Cerebellar nuclear complex (tissue), 1 donor: ENCODE measurements at places on chromosomes 11 and 22.

DNA sequence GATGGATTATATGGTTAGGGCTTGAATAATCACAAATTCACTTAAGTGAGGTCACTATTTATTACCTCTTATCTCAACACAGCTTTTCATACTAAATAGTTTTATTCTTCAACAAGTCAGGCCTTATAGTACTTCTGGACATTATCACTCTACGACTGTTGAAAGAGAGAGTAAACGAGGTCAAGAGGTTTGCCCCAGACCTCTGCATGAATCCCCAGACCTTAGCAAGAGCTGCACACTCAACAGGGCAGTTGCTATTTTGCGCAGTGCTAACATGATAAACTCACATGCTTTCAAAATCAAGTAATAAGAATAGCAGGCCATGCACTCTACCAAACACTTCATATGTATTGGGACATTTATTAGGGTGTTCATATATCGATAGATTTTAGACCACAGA, 60.5 kb downstream of the DDI1 start:
- DNase-seq = no peak

DNA sequence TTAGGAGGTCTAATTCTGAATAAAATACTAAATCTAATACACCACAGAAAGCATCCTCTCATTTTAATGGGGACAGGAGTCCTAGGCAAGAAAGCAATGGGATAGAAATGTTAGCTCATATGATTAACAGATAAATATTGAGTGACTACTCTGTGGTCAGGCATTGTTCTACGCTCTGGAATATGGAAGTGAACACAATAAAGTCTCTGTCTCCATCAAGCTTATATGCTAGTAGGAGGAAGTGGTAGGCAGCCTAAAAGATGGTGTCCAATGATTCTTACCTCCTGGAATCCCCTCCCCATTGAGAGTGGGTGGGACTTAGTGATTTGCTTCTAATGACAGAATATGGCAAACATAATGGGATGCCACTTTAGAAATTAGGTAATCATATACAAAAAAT, 160.3 kb upstream of the PDGFD start:
- DNase-seq = no peak

DNA sequence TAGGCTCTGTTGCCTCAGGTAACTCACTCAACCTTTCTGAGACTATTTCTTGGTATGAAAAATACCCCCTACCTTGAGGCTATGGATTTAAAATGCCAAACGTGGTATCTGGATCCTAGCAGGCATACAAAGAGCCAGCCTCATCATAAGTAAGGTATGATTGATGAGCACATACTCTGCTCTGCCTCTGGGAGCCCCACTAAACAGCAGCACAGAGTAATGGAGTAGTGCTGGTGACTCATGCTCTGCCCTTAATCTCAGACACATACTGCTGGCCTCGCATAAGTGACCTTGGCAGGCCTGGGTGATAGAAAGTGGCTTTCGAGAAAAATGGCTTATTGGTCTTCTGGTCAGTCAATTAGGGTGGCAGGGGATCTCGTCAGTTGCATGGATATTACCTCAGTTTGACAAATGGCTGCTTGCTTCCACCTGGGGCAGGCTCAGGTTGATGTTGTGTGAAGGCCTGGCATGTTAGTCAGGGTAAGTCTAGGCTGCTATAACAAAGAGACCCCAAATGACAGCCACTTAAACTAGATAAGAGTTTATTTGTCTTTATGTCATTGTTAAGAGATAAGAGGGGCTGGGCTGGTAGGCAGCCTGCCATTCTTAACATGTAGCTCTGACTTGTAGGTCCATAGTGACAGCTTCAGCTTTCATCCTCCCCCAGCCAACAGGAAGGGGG, 15.2 kb upstream of the SLC6A5 start:
- no peak for DNase-seq

GRCh38 chr11:128379587-128380580, 207.5 kb downstream of the ETS1 start:
- DNase-seq = no peak

- DNase-seq = no peak
Observed at GRCh38 chr11:102603091-102603490, 22.0 kb downstream of the MMP20 start.

DNA sequence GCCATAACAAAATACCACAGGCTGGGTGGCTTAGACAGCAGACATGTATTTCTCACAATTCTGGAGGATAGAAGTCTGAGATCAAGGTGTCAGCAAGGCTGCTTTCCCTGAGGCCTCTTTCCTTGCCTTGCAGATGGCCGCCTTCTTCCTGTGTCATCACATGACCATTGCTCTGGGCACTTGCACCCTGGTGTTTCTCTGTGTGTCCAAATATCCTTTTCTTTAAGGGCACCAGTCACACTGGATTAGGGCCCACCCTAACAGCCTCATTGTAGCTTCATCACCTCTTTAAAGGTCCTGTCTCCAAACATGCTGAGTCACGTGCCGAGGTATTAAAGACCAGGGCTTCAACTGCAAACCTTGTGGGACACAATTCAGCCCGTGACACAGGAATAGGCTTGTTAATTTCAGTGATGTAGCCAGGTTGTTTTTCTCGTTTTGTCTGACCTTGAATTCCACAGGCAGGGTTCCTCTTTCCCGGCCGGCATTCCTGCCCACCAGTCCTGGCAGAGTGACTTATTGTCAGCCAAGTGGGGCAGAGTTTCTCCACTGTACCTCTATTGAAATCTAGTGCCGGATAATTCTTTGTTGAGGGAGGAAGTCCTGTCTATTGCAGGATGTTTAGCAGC, 100.1 kb downstream of the KCNQ1OT1 start:
- DNase-seq = no peak

GRCh38 chr11:66106786-66107599, 36.9 kb downstream of the PACS1 start:
- no peak for DNase-seq

DNA sequence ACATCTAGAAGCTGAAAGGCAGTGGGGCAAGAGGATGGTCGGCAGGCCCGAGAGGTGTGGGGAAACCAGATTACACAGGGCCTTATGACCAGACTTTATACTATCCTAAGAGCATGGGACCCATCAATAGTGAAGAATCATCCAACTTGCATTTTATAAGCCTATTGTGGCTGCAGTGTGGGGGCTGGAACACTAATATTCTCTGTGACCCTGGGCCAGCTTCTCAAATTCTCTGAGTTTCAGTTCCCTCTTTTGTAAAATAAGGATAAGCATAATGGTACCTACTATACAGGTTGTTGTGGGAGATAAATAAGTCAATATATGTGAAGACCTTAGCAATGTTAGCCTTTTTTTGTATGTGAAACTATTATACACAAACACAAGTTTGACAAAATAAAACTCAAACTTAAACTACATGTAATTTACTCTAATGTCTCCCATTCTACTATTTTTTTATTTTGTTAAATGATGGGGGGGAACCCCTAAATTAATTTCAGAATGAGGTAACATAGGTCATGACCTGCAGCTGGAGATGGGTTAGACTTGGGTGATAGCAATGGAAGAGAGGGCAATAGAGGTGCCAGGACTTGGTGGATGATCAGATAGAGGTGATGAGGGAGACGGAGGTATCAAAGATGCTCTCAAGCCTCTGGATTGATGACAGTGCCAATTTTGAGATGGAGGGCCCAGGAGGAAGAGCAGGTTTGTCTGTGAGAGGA, 30.1 kb downstream of the SMCO4 start:
- no peak for DNase-seq

DNA sequence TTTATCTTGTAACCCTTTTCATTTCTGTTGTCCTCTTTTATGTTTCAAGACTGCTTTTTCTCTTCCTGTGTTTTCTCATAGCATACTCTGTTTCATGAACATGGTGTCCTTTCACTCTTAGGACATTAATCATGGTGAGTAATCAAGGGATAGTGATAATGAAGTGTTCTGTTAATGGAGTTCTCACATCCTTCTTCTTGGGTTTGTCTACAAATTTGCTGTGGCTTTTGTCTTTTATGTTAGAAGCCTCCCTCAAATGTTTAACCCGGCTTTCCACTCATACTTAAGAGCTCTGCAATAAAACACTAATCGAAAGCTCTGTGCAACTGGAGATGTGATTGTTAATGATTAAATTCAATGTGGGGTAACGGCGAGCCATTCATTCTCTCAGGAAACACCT, 593.6 kb downstream of the NELL1 start:
- no peak for DNase-seq

GRCh38 chr22:39814899-39815298, 78.7 kb downstream of the ENTHD1 start:
- no peak for DNase-seq

- DNase-seq = no peak
Observed at GRCh38 chr11:828506-829175, 922 bp downstream of the CRACR2B start.

DNA sequence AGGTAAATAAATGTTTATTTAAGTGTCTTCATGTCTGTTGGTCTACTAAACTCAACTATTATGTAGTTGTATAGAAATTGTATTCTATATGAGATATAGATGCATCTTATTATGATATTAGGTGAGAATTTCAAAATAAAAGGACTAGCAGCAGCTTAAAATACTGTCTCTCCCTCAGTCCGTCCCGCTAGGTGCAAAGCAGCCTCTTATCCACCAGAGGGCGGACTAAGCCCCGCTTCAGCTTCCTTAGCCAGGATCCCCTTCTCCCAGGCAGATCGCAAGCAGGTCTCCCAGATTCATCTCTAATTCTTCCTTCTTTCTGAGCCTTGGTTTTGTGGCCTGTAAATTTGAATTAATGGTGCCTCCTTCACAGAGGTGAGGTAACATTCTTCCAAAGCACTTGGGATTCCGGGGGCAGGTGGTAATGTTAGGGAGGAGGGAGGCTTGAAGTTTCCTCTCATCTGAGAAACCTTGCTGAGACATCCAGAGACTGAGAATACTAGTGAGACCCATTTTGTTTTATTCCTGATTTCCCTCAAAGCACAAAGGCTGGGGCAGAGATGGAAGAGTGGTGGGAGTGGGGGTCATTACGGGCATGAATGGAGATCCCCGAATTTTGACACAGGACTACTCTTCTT, 13.5 kb upstream of the INSC start:
- no peak for DNase-seq

DNA sequence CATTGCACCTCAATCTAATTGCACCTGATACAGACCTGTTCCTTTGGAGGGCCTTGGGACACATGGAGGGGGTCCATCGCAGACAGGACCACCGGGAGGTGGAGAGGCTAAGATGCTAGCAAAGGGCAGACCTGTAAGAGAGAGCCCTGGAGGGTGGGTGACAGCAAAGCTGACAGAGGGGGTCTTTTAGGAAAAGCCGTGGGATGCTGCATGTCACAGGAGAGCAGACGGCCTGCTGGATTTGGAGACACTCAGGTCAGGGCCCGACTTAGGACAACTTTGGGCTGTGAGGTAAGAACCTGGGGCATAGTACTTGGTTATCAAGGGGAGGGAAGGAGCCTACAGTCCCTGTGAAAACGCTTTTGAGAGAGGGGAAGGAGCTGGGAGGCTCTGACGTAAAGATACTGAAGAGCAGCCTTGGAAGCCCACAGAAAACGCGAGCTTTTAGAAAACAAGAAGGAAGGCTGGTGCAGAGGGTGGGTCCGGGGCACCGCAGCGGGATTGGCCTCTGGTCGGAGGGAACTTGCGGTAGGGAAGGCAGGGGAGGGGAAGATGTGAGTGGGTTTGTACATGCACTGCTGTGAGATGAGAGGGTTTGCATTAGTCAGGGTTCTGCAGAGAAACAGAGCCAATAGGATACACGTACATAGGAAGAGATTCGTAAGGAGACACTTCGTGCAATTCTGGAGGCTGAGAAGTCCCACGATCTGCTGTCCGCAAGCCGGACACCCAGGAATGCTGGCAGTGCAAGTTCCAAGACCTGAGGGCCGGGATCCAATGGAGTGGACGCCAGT, 868.5 kb downstream of the TBC1D22A start:
- DNase-seq = no peak

DNA sequence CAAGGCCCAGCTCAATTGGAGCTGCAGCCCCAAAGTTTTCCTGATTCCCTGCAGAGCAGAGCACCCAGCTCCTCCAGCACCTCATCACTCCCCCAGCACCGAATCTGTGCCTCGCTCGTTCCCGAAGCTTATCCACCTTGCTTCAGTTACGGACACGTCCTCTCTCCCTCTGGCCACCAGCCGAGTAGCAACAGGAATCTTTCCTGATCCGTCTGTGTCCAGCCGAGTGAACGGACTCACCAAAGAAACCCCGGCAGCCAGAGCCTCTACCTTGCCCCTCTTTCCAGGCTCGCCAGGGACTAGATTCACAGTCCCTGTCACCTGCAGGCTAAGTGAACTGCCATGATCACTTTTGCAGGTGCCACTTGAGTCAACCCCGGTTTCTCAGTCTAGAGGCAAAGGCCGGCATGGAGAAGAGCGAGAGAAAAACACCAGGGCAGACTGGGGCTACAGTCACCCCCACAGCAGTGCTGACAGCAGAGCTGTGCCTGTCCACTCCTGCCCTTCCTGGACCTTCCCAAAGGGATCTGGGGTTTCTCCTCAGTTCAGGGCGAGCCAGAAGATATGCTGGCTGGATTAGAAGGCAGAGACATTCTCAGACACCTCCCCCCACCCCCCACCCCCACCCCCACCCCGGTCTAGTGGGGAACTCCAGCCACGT, 32.3 kb downstream of the BID start:
- DNase-seq = no peak

DNA sequence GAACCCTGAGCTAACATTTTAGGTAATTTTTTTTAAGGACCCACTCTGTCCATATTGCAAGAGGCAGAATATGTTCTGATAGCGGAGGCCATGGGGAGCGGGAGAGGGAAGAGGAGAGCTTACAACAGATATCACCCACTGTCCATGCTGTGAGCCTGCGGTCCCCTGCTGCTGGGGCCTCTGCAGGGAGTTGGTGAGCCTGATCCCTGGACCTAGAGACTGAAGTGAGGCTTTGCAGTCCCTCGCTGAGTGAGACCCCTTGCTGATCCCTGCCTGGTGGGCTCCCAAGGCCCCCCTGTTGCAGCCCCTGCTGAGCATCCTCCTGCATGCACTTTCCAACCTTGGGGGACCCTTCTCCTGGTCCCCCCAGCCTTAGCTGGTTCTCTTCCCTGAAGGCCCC, 12.5 kb downstream of the MIF start:
- no peak for DNase-seq

GRCh38 chr11:124841840-124842239, 23.4 kb upstream of the ROBO3 start:
- DNase-seq = no peak

DNA sequence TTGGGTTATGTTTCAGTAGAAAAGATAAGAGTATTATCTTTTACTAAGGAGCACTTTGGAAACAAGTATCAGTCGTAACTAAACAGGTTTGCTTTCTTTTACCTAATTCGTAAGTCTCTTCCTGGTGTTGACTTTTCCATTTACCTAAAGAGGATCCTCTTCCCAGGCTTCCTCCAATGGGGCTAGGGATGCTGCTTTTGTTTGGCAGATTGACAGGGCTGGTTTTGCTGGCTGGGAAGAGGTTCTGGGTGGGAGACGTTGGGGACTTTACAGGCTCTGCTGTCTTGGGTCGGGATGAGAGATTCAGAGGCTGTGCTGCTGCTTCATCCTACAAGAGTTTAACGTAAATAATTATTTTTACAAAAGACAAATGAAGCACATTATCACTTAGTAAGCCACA, 306.7 kb downstream of the SOX6 start:
- DNase-seq = no peak

DNA sequence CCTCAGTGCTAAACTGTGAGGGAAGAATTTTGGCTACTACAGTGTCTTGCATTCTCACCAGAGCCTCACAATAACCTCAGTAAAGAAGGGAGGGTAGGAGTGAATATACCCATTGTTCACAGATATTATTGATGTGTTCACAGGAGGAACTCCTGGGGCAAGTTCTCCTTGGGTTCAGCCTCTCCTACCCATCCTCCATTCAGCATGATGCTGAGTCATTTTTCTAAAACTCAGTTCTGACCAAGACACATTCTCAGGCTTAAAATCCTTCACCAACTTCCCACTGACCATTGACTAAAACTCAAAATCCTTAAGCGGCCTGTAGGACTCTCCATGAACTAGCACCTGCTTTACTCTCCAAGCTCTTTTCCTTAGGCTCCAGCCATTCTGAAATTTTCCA, 48.7 kb downstream of the SYTL2 start:
- DNase-seq = no peak
